ENCODE measurements at places on chromosomes 13 and 19.

GRCh38 chr19:1810439-1811160, 1.5 kb downstream of the ATP8B3 start:
- DNase-seq: no peak

DNA sequence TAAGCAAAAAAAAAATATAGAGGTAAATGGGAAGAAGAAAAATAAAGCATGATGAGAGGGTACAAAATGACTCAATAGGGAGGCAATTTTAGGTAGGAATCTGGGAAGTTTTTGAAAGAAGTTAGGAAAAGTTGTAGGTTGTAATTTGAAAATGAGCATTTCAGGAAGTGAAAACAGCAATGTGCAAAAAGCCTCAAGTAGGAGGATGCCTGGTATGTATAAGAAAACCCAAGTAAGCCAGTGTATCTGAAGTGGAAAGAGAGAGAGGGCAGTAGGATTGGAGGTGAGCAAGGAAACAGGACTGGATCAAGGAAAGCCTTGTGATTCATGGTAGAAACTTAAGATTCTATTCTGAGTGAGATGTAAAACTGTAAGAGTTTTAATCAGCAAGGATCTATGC, 121.6 kb upstream of the SPRY2 start:
- no peak for DNase-seq

DNA sequence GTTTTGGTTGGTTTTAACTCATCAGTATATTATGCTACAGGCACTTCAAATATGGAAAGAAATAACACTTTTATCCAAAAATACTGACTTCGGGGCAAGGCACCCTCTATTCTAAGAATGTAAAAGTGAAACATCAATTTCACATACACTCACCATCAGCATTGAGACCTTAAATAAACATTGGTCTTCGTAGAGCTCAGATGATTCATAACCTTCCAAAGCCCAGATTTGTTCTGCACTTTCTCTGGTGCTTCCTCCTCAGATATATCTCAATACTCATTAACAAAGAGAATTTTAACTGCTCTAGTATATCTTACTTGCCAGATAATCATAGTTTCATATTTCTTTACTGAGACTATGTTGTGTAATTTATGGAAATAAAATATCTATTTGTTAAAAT, 794.3 kb downstream of the LIG4 start:
- DNase-seq: no peak

- no peak for DNase-seq
These were observed 98.7 kb upstream of the KL start for GRCh38 chr13:32917504-32917903.

GRCh38 chr13:40061466-40062450, 406.3 kb downstream of the COG6 start:
- DNase-seq: no peak

DNA sequence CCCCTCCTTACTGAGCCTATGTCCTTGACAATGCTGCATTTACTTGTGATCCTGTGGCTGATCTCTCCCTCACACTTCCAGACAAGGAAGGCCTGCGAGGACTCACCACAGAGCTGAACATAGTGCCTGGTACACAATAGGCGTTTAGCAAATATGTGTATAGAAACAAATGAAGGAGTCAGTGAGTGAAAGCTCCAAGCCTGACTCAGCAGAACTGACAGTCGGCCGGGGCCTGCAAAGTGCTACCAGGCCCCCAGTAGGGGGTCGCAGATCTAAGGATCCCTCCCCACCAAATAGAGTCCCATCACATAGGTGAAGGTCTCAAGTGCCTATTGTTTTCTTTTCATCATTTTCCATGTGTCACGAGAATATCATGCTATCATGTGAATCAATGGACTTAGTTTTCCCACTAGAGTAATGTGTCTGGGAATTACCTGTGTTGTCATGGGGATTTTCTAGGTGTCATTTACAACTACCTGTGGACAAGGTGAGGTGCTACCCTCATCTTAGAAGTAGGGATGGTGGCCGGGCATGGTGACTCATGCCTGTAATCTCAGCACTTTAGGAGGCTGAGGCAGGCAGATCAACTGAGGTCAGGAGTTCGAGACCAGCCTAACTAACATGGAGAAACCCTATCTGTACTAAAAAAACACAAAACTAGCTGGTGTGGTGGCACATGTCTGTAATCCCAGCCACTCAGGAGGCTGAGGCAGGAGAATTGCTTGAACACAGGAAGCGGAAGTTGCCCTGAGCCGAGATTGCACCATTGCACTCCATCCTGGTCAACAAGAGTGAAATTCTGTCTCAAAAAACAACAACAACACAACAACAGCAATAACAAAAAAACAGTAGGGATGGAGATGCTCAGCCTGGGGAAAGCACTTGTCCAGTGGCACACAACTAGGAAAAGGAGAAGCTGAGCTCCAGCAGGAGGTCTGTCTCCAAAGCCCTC, 50.3 kb upstream of the CYP2A7 start:
- DNase-seq: no peak

GRCh38 chr13:97226788-97227627, 4.9 kb downstream of the MBNL2 start:
- peak; percentile 31 for DNase-seq

DNA sequence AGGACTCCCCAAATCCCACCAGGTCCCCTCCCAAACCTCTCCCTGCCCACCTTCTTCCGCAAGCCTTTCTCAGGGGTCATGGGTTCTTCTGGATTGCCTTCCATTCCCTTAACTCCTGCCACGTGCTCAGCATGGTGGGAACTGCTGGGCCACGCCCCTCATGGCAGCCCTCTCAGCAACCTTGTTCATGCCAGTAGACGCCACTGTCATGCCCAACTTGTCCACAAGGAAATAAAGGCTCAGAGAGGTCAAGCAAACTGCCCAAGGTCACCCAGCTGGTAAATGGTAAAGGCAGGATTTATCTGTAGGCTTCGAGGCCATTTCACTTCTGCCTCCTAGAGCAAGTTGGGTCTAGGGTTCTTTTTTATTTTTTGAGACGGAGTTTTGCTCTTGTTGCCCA, 10.9 kb downstream of the PRAM1 start:
- no peak for DNase-seq

- no peak for DNase-seq
These were observed 38.4 kb downstream of the PIBF1 start for GRCh38 chr13:72820156-72820897.

DNA sequence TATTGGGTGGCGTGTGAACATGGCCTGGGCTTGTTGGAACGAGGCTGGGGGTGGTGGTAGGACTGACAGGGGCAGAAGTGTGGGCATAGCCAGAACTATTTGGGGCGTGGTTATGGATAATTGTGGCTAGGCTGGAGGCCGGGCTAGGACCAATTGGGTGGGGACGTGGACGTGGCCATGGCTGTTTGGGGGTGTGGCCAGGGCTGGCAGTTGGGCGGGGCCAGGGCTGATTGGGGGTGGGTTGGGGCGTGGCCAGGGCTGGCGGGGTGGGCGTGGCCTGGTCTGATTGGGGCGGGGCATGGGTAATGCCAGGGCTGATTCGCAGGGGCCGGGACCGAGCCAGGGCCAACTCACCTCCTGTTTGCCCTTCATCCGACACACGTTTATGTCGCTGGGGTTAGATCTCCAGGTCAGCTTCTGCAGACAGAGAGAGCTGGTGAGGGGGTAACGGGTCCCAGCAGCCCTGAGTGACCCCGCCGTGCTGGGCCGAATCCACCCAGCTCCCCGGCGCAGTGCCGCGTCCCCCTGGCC, 2.8 kb downstream of the SEMA6B start:
- DNase-seq: peak; percentile 62

- DNase-seq: no peak
These were observed 1.1 kb downstream of the CACNG7 start for GRCh38 chr19:53910170-53910518.

DNA sequence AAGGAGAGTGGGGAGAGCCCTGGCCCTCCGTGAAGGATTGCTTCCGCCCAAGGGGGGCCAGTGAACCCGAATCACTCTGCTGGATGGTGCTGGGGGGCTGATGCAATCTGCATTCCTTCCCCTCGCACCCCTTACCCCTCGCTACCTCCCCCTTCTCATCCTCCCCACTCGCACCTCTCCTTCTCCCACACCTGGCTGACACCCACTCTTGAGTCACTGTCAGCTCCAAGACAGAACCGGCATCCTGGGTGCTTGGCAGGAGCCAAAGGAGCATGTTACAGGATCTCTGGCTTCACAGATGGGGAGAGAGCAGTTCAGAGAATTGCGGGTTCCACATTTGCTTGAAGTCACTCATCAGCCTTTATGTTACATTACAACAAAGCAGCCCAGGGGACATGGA, 125.9 kb upstream of the GJB6 start:
- DNase-seq: no peak

GRCh38 chr13:23007426-23007825, 173.4 kb upstream of the SGCG start:
- DNase-seq: no peak

- no peak for DNase-seq
These were observed 5.8 kb downstream of the ZIC2 start for GRCh38 chr13:99987154-99988019.

DNA sequence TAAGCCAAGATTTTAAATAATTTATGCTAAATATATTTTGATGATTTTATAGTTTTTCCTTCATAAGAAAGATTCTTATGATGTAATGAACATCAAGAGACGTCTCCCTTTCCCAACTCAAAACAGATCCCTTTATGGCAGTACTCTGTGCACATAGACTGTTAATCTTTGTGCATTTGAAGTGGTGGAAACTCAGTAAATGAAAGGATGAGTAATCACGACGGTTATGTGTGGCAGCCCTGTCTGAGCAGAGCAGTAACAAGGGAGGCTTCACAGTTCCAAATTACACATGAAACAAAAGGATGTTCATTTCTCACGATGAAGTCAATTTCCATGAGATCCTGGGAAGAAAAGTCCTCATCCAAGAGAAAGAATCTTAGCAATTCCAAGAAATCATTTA, 498.1 kb downstream of the KLF5 start:
- no peak for DNase-seq

- no peak for DNase-seq
These were observed 83.0 kb downstream of the NUFIP1 start for GRCh38 chr13:44906230-44906629.

- DNase-seq: no peak
These were observed 125.9 kb downstream of the MIPEP start for GRCh38 chr13:23763318-23763717.

- DNase-seq: no peak
These were observed 9.0 kb downstream of the COL4A1 start for GRCh38 chr13:110297766-110298504.
